Trophoblast cell (in vitro differentiated cells and primary cell): ENCODE measurements at places on chromosomes 1 and 21.
A peak's percentile ranks its signal among the peaks of the same experiment; 100 is the strongest.

GRCh38 chr1:189658381-189658780 lies 819.3 kb downstream of the BRINP3 start:
- DNase-seq = no peak

- peak; percentile 82 for DNase-seq
Measured at GRCh38 chr1:23801338-23801748, 789 bp upstream of the GALE start.

DNA sequence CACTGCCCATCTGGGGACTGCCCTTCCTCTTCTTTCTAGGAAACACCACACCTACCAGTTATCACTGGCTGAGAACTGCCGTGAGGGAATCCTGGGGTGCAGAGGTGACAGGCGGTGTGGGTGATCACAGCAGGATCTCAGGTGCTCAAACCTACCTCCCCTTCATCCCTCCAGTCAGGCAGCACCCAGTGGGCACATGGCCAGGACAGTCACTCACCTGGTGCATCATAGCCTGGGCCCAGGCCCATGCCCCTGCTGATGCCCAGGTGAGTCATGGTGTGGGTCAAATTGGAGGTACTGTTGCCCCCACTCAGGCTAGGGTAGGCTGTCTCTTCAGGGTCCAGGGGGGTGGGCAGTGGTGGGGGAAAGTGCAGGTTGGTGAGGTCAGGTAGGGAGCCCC lies 5.3 kb upstream of the DENND4B start:
- no peak for DNase-seq

DNA sequence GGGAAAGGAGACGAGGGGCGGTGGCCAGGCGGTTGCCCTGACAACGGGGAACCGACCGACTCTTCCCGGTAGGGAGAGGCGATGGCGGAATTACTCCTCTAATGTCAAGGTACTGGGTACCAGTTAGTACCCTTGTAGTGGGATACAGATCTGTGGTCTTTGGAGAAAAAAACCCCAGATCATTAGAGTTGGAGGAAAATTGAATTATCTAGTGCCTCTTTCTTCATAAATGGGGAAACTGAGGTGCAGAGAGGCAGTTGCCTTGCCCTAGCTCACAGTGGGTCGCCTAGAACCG lies 545 bp upstream of the PEF1 start:
- DNase-seq = no peak

- peak; percentile 80 for DNase-seq
Measured at GRCh38 chr21:35840197-35840799, 220.0 kb downstream of the SETD4 start.

GRCh38 chr1:244050014-244050834 lies 859 bp upstream of the ZBTB18 start:
- DNase-seq = peak; percentile 28

- DNase-seq = no peak
Measured at GRCh38 chr1:155968670-155969069, 9.7 kb downstream of the ARHGEF2 start.

- DNase-seq = peak; percentile 45
Measured at GRCh38 chr1:103788377-103788776, 38.7 kb downstream of the AMY1C start.

GRCh38 chr1:95927061-95927460 lies 693.1 kb downstream of the RWDD3 start:
- no peak for DNase-seq

DNA sequence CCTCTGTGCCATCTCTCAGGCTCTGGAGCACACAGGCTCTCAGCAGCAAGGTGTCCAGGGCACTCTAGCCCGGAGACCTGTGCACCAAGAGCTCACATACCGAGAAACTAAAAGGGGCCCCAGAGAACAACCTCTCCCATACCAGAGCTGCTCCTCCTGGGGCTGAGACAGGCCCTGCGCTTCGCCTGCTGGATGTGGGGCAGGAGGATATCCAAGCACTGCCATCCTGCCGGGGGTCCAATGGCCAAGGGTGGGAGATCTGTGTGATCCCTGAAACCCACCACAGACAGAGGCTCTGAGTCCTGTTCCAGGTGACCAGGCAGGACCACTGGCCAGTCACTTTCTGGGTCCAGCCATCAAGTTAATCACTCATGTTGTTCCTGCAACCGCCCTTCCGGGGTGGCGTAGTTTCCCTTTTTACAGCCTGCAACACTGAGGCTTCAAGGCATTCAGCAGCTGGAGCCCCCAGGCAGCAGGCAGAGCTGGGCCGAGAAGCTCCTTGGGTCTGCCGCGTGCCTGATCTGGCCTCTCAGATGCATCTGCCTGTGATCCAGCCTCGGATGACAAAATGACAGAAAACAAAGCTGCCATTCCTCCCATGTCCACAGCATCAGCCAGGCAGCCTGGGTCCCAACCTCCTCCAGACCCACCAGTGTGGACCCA lies 36.7 kb upstream of the ACTRT2 start:
- DNase-seq = no peak

- DNase-seq = no peak
Measured at GRCh38 chr1:34149501-34149900, 15.5 kb downstream of the CSMD2 start.

DNA sequence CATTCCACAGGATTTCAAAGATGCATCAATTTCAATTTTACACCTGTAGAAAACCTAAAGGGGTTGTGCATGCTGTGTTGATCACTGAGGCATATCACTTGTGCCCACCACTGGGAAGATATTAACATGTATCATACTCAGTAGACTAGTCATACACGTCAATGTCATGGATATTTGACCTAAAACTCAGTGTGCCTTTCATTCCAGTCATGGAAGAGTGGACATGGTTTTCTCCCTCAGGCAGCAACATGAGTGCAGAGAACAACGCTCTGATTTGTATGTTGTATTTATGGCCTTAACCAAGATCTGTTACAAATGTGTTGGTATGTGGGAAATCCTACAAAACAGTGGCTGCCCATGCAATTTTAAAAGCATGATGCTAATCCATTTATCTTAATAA lies 6.1 kb upstream of the C1orf53 start:
- DNase-seq = no peak

DNA sequence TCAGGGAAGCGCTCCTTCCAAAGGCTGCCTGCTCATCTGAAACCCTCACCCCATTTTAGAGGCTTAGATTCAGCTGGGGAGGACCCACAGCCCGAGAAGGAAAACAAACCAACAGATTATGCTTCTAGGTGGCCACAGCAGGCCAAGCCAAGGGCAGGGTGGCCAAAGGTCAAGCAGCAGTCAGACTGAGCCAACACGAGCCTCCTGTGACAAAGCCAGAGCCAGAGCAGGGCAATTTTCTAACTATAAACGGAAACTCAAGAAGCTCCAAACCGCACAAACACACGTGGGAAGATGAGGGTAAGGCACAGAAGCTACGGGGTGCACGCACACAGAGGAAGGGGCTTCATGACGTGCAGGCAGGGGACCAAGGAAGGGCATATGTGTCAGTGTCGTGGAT lies 64.1 kb downstream of the PLEKHA6 start:
- no peak for DNase-seq

DNA sequence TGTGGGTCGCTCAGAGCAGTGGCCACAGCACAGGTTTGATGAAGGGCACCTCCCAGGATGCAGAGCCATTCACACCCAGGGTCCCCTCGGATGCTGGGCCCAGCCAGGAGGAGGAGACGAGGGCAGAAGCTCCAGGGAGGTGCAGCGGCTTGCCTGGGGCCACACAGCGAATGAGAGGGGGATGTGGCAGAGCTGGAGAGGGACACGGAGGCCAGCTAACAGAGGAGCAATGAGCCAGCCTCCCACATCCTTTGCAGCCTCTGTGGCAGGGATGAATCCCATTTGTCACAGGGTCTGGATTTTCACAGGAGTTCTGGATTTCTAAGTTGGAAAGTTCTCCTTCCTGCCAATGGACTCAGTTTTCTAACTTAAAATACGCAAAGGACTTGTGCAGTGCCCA lies 35.9 kb downstream of the CHD5 start:
- DNase-seq = no peak

DNA sequence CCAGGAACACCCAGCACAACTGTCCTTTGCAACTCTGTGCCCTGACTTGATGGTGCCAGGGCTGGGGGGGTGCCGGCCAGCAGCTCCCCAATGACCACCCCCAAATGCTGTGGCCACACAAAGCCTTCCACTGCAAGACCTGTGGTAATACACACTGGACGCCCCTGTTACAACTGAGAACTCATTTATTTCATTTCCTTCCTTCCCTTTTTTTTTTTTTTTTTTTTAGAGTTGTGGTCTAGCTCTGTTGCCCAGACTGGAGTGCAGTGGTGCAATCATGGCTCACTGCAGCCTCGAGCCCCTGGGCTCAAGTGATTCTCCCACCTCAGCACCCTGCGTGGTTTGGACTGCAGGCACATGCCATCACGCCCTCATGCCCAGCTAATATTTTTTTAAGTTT lies 25.2 kb downstream of the TP73 start:
- DNase-seq = no peak

DNA sequence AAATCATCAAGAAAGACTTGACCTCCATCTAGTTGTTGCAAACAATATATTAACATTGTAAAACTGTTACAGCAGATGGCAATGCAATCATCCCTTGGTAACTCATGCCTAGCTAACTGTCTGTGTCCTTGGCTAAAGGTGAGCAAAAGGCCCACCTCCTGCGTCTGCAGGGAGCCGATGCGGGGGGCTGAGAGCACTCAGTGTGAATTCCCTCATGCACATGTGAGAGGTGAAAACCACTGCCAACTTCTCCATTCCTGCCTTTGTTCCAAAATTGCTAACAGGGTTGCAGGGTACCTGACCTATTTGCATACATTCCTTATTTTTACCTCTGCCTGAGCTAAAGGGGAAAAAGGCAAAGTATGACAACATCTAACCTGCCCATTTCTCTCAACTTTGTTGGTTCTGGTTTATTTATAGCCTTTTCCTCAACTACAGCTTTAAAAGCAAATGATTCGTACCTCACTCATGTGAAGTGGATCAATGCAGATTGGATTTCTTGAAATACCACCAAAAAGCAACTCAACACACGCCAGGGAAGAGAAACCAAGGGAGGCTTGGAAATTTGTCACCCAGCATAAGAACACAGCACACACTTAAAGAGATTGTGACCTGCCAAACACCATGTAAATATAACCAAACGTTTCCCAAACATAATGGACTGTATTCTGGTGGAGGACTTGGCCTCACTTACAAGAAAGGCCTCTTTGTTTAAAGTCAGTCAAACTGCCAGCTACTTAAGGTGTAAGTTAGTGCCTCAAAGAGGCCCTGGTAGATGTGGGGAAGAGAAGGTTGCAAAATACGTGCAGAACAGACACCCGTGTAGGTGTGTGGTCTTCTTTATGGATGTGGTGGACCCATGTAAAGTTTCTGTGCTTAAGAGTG lies 651.0 kb downstream of the SMYD3 start:
- DNase-seq = no peak

GRCh38 chr21:41460578-41461527 lies 34.8 kb downstream of the MX1 start:
- peak; percentile 68 for DNase-seq

GRCh38 chr1:32997381-32997891 lies 32.8 kb upstream of the RNF19B start:
- no peak for DNase-seq

- no peak for DNase-seq
Measured at GRCh38 chr1:57901208-57901919, 477.5 kb upstream of the DAB1 start.

DNA sequence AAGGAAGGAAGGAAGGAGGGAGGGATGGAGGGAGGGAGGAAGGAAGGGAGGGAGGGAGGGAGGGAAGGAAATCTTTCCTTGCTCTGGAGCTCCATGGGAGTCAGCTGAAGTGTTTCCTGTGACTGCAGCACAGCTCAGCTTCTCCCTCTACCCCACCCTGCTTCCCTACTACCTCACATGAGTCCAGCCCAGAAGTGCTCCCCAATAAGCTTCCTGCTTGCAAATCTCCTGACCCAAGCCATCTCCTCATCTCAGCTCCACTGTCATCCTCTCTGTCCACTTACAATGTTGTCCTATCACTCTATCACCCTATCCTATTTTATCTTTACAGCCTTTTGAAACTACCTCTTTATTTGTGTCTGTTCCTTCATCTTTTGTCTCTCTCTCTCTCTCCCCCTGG lies 52.9 kb upstream of the SSBP3 start:
- no peak for DNase-seq

GRCh38 chr21:41480086-41480690 lies 27.8 kb downstream of the TMPRSS2 start:
- no peak for DNase-seq

GRCh38 chr21:44510508-44511218 lies 29.3 kb downstream of the KRTAP10-1 start:
- peak; percentile 80 for DNase-seq

DNA sequence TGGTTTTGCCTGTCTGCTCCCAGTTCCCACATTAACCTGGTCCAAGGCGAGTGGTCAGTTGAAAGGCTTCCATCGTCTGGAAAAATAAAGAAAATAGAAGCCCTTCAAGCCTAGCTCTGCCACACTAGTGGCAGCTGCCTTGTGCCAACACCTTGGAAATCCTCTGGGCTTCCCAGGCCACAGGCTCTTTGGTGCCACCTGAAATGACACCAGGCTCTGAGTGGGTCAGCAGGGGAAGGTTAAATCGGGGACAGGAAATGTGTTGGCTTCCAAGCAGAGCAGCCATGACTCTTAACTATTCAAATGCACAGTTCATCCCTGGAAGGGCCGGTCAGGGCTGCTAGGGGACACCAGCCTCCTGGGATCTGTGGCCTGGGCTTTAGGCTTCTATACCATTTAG lies 558.7 kb downstream of the MATN1 start:
- DNase-seq = no peak

DNA sequence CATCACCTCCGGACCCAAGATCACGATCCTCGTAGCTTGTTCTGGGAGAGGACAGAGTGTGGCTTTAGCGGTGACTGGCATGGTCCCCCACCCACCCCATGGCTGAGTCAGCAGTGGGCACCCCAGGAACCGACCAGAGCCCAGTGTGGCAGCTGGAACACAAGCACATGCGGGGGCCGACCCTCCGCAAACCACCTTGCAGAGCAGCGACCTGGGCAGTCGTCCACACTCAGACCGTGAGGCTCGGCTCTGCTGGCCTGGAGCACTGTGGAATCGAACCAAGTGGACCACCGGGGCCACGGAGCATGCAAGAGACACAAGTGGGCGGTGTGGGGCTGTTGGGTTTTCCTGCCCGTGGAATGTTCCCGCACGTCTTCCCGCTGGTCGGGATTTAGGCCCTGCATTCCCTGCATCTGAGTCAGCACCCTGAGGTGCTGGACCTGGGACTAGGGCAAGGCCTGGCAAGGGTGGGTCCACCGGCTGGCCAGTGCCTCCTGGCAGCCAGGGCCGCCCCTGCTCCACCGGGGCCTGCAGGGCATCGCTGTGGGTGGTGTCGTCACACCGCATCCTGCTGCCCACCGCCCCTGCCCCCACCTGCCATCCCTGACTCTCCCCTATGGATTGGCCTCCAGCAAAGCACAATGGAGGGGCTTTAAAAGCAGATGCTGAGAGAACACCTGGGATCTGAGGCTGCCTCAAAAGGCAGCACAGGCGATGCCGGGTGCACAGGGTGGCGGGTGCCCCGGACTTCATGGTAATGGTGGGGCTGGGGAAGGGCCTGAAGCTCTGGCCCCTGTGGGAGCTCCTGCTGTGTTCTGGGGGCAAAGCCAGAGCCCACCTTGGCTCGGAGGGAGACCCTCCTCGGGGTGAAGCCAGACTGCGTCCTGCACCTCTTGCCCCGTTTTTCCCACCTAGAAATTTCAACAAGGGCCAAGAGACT lies 18.5 kb downstream of the MORN1 start:
- peak; percentile 19 for DNase-seq
